Activated T-cell treated with anti-CD3 and anti-CD28 coated beads, Interleukin-2, amount 50 U/mL, for 24 hours (primary cell): ENCODE measurements at places on chromosomes 4 and X.

DNA sequence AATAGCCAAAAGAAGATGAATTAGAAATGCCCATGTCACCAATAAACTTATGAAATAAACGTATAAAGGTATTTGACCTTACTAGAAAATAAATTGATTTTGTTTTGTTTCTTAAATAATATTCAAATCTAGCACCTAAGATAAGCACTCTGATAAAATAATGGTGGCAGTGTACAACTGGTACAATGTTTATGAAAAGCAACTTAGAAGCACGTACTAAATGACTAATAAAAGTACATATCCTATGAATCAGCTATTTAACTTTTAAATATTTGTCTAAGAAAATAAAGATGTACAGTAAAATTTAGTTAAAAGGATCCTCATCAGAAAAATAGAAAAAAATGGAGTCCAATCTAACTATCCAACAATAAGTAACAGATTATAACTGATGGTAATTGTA lies 6.7 kb downstream of the MANBA start:
- DNase-seq, result no peak

GRCh38 chr4:158850800-158851644 lies 82.2 kb downstream of the FNIP2 start:
- no peak for DNase-seq

DNA sequence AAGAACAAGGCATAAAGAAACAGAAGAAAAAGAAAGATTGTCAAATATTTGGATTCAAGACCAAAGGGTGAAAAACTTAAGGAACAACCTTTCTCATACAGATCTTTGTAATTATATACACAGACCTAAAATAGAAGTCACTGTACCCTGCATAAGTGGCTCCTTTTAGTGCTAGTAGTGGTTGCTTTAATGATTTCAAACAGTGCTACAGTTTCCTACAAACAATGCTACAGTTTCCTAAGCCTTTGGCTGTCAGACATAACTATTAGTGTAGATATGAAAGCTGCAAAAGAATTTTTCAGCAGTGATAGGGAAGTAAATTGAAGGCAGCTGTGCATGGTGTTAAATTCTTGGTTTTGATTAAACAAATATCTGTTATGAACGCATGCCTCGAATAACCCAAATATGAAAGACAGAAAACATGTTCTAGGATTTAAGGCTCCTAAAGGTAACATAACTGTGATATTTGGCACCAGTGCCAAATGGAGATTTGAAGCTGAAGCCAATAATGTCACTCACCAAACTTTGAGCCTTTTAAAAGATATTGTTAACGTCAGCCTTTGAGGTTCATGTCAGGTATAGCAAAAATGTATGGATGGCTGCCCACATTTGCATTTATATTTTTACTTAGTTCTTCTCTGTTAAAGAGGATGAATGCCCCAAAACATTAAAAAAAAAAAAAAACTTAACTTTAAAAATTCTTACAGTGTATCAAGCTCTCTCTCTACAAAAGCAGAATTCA lies 36.6 kb downstream of the SMARCAD1 start:
- DNase-seq, result no peak

- DNase-seq, result no peak
These were observed 36.2 kb upstream of the PRDX4 start for GRCh38 chrX:23631136-23631535.

DNA sequence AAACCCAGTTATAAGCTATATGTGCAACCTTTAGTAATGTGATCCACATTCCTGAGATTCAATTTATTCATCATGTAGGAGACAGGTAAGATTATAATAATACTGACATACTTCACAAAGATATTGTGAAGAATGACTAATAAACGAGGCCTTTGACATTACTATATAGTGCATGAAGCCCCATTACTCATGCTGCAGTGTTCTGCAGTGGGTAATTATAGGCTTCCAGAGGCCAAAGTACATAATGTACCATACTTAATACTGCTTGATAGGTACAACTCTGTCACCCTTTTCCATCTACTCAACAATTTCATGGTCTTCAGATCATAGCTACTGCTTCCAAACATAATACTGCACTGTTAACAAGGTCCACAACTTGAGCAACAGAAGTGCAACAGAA lies 68.9 kb downstream of the COL25A1 start:
- DNase-seq, result no peak

DNA sequence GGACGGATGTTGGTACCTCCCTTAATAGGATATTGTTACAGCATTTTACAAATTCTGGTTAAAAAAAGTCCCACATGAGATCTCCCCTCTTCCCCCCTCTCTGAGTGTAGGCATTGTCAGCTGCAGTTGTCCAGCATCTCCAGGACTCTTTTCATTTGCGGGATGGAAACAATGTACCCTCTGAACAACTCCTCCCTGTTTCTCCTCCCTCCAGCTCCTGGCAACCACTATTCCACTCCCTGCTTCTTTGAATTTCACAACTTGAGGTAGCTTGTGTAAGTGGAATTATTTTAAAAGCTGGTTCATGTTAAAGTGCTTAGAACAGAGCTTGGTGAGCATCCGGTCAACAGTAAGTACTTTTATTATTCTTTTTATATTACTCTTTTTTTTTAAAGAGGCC lies 69.8 kb downstream of the TBL1X start:
- no peak for DNase-seq
